ENCODE measurements at places on chromosomes 4 and X.
A peak's percentile ranks its signal among the peaks of the same experiment; 100 is the strongest.

GRCh38 chr4:38056011-38056685 is 96.0 kb downstream of the PTTG2 start:
- no peaks in the 10 kb centered on the region for H3K27me3 ChIP-seq
- no peak overlapping the region for H3K4me3 ChIP-seq
- H3K4me1 ChIP-seq = no peaks in the 10 kb centered on the region

GRCh38 chrX:65723706-65724105 is 56.3 kb downstream of the MSN start:
- peak overlapping the region; percentile 25 for H3K4me3 ChIP-seq
- DNase-seq = peak; percentile 79
- H3K27me3 ChIP-seq = no peaks in the 10 kb centered on the region
- peaks cover 67% of the 10 kb centered on the region for H3K4me1 ChIP-seq
- peaks cover 63% of the 10 kb centered on the region for H3K36me3 ChIP-seq

GRCh38 chrX:23855569-23855968 is 52.2 kb downstream of the APOO start:
- no peak overlapping the region for H3K4me3 ChIP-seq
- no peaks in the 10 kb centered on the region for H3K4me1 ChIP-seq
- H3K36me3 ChIP-seq = peaks cover 1% of the 10 kb centered on the region
- H3K27me3 ChIP-seq = no peaks in the 10 kb centered on the region
- no peak for DNase-seq

DNA sequence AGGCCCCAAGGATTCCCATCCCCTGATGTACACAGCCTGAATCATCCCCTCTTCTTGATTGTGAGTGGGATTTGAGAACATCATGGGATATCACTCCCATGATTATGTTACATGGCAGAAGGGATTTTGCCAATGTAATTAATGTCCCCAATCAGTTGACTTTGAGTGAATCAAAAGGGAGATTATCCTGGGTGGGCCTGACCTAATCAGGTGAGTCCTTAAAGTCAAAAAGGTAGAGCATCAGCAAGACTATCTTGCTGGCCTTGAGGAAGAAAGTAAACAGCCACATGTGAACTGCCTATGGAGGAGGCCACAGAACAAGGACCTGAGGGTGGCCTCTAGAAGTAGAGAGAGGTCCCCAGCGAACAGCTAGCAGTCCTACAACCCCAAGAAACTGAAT is 203.1 kb upstream of the ATP6AP2 start:
- H3K4me3 ChIP-seq = no peak overlapping the region
- H3K4me1 ChIP-seq = no peaks in the 10 kb centered on the region
- no peak for DNase-seq
- H3K27ac ChIP-seq = no peak overlapping the region
- no peaks in the 10 kb centered on the region for H3K36me3 ChIP-seq

GRCh38 chrX:102155806-102156179 is at the start of gene BEX5:
BEX5 (minus strand) TSS chrX:102155977; CDS start chrX:102154265, 1,712 bp downstream.
- no peaks in the 10 kb centered on the region for H3K36me3 ChIP-seq
- H3K27me3 ChIP-seq = peaks cover 1% of the 10 kb centered on the region
- peak within 1 kb of the TSS; percentile 90 for H3K27ac ChIP-seq
- DNase-seq = peak; percentile 78
- H3K4me1 ChIP-seq = peaks cover 12% of the 10 kb centered on the region

DNA sequence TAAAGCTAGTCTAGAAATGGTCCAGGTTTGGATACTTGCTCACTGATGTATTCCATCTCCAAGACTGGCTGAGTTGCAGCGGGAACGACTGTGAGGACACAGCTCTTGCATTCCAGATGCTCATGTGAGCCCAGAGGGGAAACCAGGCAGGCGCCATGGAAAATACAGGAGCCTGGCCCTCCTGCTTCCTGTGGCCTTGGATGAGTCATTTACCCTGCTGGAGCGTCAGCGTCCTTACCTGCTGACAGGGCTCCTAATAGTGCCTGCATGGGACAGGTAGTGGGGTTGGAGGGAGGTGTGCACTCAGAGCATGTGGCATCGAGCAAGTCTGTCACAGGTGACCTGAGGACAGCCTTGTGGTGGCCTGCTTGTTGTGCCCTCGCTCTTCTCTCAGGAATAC is 69.4 kb downstream of the NSG1 start:
- no peak overlapping the region for H3K27ac ChIP-seq
- H3K27me3 ChIP-seq = no peaks in the 10 kb centered on the region
- peaks cover 18% of the 10 kb centered on the region for H3K36me3 ChIP-seq
- H3K4me1 ChIP-seq = no peaks in the 10 kb centered on the region
- no peak overlapping the region for H3K4me3 ChIP-seq

DNA sequence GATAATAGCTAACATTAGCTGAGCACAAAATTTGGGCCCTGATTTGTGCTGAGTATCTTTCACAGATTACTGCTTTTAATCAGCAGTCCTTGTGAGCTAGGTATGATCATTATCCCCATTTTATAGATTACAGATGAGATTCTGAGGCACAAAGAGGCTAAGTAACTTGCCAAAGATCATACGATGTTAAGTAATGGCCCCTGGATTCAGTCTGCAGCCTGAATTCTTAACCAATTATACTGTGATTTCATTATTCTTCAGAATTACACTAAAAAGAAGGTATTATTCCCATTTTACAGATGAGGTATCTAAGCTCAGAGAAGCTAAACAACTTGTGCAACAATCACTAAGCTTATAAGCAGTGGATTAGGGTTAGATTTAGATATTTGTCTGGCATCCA is 97.9 kb upstream of the MYOZ2 start:
- no peak overlapping the region for H3K4me3 ChIP-seq
- peaks cover 5% of the 10 kb centered on the region for H3K27me3 ChIP-seq
- DNase-seq = no peak
- H3K36me3 ChIP-seq = no peaks in the 10 kb centered on the region
- H3K4me1 ChIP-seq = peaks cover 5% of the 10 kb centered on the region
- H3K27ac ChIP-seq = no peak overlapping the region

- no peak overlapping the region for H3K4me3 ChIP-seq
- H3K4me1 ChIP-seq = peaks cover 2% of the 10 kb centered on the region
- H3K36me3 ChIP-seq = no peaks in the 10 kb centered on the region
- H3K27me3 ChIP-seq = no peaks in the 10 kb centered on the region
- H3K27ac ChIP-seq = no peak overlapping the region
- DNase-seq = peak; percentile 48
These were observed 135.2 kb upstream of the RASGEF1B start for GRCh38 chr4:81606801-81607501.

- no peak overlapping the region for H3K27ac ChIP-seq
- DNase-seq = no peak
- peak overlapping the region; percentile 20 for H3K4me3 ChIP-seq
- H3K27me3 ChIP-seq = no peaks in the 10 kb centered on the region
- peaks cover 9% of the 10 kb centered on the region for H3K4me1 ChIP-seq
- H3K36me3 ChIP-seq = no peaks in the 10 kb centered on the region
These were observed 141.9 kb downstream of the THOC2 start for GRCh38 chrX:123590842-123591486.

DNA sequence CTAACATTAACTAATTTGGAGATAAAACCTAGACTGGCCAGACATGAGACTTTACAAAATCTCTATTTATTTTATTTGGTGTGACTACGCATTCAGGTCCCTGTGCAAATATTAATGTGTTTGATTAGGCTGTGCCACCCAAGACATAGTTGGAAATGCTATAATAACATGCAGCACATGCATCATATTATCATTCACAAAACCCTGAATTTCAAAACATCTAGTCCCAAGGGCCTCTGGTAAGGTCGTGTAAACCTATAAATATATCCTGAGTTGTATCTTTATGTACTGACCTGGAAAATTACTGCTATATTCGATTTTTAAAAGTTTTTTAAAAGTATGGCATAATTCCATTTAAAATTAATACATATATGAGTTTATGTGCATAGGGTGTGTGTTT is 47.1 kb upstream of the FAT4 start:
- no peaks in the 10 kb centered on the region for H3K4me1 ChIP-seq
- no peak overlapping the region for H3K4me3 ChIP-seq
- no peaks in the 10 kb centered on the region for H3K36me3 ChIP-seq
- no peak for DNase-seq
- H3K27ac ChIP-seq = no peak overlapping the region

DNA sequence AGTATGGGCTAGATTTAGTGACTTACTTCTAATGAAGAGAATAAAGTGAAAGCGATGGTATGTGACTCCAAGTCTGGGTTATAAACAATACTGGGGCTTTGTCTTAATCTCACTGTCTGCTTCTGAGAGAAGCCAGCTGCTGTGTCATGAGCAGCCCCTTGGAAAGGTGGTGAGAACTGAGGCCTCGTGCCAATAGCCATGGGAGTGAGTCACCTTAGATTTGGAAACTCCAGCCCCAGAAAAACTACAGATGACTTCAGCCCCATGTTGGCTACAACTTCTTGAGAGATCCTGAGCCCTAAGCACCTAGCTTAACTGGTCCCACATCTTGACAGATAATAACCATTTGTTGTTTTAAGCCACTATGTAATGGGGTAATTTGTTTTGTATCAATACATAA is 77.6 kb downstream of the CWH43 start:
- no peak overlapping the region for H3K4me3 ChIP-seq
- H3K27me3 ChIP-seq = no peaks in the 10 kb centered on the region

DNA sequence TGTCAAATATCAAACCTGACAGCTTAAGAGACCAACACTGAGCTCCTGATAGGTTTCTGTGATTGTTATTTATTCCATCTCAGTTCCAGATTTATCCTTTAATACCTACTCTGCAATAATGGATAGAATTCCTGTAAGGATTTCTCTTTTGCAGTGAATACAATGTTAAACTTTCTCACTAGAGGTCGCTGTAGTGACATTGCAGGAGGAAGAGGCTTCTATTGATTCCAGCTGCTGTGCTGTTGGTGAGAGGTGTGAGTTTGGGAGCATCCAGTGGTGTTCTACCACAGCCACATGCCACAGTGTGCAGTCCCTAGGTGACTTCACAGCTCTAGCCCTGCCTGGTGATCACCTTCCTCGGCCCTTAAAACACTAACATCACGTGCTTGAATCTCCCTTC is 34.6 kb upstream of the DCAF8L2 start:
- H3K27ac ChIP-seq = no peak overlapping the region
- H3K36me3 ChIP-seq = no peaks in the 10 kb centered on the region
- H3K4me1 ChIP-seq = no peaks in the 10 kb centered on the region
- DNase-seq = no peak

- no peaks in the 10 kb centered on the region for H3K36me3 ChIP-seq
- H3K4me3 ChIP-seq = no peak overlapping the region
- DNase-seq = no peak
These were observed 109.6 kb downstream of the ANXA3 start for GRCh38 chr4:78661086-78661690.

DNA sequence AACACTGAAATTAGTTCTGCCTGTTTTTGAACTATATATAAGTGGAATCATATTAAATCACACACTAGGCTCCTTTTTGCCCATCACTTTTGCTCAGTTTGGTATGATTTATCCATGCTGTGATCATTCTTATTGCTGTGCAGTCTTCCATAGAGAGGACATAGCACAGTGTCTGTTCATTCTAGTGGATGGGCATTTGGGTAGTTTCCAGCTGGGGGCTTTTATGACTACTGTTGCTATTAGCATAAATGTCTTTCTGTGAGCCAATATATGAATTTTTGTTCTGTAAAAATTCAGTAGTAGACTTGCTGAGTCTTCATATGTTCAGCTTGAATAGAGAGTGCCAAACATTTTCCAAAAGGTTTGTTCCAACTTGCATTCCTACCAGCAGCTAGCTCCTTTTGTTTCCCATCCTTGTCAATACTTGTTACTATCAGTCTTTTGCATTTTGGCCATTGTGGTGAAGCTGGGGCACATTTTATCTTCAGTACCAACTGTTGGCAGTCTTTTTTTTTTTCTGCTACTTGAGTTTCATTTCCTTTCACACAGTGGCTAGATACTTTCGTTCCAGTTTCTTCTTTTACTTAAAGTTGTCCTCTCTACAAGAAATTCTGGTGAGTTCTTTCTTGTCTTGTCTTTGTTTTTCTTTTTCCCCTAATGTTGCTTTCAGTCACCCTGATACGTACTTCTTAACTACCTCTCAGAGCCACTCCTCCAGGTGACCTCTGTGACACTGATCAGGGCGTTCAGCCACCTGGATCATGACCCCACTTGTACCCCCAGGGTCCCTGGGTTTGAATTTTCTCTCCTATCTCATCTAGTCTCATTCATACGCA is 87.0 kb downstream of the ANXA3 start:
- peaks cover 31% of the 10 kb centered on the region for H3K4me1 ChIP-seq
- H3K36me3 ChIP-seq = no peaks in the 10 kb centered on the region
- no peak for DNase-seq
- peak overlapping the region; percentile 4 for H3K27ac ChIP-seq
- H3K27me3 ChIP-seq = no peaks in the 10 kb centered on the region

- no peak overlapping the region for H3K27ac ChIP-seq
- H3K27me3 ChIP-seq = peaks cover 42% of the 10 kb centered on the region
- H3K36me3 ChIP-seq = no peaks in the 10 kb centered on the region
- DNase-seq = no peak
- peaks cover 12% of the 10 kb centered on the region for H3K4me1 ChIP-seq
- H3K4me3 ChIP-seq = no peak overlapping the region
These were observed 4.0 kb downstream of the BEND4 start for GRCh38 chr4:42148425-42148824.

DNA sequence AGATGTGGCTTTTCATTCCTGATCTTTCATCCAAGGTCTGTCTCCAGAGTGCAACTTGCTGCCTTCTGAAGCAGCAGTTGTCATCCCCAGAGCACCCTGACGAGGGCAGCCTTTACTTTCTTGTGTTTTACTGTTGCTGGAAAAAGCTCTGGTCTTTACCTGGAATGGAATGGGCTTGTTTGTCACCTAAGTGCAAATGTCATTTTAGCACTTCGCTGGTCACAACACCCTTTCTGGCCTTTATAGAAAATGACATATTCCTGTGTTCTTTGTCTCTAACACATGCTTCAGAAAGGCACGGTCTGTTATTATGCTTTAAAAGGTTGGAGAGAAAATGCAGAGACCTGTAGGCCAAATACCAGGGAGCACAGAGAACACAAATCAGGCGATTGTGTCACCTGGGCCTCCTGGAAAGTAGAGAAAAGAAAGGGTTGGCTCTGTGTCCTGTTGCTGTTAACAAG is 332.7 kb upstream of the IGFBP7 start:
- no peaks in the 10 kb centered on the region for H3K4me1 ChIP-seq
- no peaks in the 10 kb centered on the region for H3K27me3 ChIP-seq
- H3K36me3 ChIP-seq = no peaks in the 10 kb centered on the region
- no peak overlapping the region for H3K27ac ChIP-seq
- peak; percentile 58 for DNase-seq

DNA sequence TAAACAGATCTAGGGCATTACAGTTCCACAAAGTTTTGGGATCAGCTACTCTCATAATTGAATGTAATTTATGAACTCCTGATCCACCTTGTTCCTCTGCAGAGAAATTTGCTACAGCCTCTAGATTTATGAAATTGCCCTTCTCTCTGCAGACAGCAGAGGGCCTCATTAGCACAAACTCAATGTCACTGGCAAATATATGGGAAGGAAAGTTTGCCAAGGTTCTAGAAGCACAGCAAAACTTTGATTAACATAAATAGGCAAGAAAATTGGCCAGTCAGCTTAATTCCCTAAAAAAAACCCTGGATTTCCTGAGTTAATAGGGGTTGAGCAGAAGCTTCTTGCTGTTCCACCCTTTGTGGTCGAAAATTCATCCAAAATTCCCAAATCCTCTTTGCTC is 31.5 kb downstream of the PRPS1 start:
- H3K4me1 ChIP-seq = peaks cover 5% of the 10 kb centered on the region
- H3K27me3 ChIP-seq = no peaks in the 10 kb centered on the region
- H3K36me3 ChIP-seq = peaks cover 7% of the 10 kb centered on the region
- no peak overlapping the region for H3K27ac ChIP-seq
- DNase-seq = peak; percentile 70
